ENCODE measurements at places on chromosomes 1 and 21.

DNA sequence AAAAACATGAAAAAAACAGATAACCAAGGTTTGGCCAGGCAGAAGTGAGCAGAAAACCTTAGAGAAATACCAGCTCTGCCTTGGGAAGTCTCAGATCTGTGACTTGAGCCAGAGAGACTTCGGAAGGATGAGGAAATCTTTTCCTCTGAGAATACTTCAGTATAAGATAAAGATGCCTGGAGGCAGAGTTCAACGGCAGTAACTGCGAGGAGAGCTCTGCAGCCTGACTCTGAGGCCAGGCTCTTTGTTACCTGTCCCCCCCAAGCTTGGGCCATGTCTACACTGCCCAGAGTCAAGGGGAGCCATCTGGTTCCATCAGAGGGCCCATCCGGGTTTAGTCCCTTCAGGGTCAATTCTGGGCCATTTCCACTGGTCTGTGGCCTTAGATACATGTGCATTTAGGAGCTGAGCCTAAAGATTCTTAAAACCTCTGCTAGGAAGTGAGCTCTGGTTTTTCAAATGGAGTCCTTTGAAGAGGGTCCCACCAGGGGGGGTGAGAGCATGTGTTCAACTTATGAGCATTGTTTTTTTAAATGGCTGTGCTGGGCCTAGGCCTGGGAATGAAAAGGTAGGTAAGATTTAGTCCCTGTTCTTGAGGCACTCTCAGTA is 8.7 kb downstream of the KIRREL1 start:
- DNase-seq, result peak; percentile 49

DNA sequence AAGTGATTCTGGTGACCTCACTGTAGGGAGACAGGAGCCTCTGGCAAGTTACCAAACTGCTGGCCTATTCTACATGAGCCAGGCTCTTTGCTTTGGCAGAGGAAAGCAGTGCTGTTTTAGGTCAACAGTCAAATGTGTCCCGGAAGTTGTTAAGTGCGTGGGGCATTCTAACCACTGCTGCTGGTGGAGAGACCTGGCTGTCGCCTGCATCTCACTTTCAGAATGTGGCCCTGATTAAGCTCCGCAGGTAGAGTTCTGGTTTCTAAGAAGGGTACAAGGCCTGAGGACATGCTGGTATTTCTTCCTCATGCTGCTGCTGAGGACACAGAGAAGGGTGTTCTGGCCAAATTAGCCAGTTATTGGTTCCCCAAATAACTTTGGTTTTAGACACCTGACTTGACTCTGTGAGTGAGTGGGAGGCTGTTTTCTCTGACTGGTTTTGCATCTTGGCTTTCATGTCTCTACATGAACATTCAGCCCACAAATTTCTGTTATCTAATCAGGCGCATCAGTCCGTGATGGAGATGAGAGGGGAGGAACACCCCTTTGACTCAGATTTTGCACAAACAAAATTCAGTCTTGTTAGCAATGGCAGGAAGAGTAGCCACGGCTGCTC is 120.8 kb downstream of the LMO4 start:
- no peak for DNase-seq

DNA sequence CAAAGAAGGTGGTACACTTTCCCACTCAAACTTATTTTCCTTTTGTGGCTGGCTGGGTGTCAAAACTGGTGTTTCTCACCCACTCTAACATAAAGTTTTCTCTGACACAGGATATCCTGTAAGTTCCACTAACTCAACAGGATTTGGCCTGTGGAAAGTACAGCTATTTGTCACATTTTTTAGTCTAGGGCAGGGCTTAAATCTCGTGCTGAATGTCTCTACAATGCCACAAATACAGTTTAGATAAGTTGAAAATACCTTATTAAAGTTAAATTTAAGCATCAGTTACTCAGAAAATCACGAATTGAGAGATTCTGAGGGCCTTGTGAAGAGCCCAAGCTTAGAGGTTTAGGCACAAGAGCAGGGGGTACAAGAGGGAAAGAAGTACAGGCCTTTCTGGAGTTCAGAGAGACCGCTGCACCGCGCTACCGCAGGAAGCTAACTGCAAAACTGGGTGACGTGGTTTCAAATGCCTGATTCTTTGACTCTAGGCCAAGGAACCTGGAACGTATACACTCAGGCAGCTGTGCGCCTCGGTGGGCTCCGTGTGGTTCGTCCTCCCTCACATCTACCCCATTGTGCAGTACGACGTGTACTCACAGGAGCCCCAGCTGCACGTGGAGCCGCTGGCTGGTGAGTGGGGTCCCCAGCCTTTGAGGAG is 23.4 kb upstream of the PWP2 start:
- DNase-seq, result no peak

GRCh38 chr1:11318982-11319381 is 46.0 kb downstream of the UBIAD1 start:
- no peak for DNase-seq

GRCh38 chr1:170271430-170272161 is 125.8 kb downstream of the NTMT2 start:
- DNase-seq, result peak; percentile 62

DNA sequence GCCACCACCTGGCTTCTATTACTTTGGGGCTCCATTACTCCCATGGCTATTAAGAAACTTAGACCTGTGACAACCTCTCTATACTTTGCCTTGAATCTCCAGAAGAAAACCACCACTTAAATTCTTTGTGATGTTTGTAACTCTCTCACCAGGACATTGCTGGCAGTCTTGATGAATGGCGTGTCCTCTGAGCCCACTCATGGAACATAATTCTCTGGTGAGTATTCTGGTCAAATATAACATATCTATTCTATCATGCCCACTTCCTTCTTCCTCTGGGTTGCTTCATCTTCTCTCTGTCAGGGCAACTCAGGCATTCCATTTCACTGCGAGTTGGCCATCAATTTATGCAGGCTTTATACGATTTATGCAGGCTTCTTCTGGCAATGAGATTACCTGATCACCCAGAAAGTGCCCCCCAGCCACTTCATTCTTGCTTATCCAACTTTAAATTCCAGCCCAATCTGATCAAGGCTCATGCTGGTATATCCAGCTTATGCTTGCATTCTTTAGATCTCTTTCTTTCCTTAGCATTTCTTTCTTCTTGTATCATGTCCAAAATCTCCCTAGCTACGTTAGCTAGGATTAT is 112.0 kb upstream of the CHRM3 start:
- DNase-seq, result no peak

DNA sequence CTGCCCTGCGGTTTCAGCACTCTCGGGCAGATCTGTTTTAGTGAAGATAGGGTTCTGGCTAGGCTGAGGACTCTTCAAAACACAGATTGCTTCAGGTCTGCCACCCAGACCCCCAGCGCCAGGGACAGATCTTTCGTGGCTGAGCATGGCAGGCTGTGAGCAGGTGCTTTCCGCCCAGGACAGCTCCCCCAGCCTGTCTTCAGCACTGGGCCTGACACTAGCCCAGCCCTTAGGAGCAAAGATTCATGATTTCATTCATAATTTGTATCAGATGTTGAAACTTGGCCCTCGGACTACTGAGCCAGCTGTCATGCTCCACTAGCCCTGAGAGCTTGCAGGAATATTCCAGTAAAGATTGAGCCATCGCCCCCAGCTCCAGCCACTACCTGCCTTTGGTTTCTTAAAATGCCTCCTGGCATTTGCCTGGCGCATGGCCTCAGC is 5.9 kb downstream of the ADPRS start:
- DNase-seq, result peak; percentile 83

- peak; percentile 78 for DNase-seq
Measured at GRCh38 chr1:30976143-30976542, 67.6 kb upstream of the SDC3 start.

DNA sequence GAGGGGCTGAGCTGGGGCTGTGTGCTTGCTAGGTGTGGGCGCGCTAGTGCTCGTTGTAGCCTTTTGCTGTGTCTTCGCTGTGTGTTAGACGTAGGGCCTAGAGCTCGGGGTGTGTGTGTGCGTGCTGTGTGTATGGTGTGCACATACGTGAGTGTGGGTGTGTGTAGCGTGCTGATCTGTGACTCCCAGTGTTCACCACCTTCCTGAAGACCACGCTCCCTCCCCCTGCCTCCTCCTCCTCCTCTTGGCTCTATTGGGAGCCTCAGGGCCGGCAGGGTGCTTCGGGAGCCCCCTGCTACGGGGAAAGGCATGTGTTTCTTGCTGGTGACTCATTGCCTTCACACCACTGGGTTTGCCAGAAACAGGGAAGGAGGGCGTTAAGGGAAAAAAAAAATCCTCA is 9.4 kb upstream of the KCNC4 start:
- no peak for DNase-seq

DNA sequence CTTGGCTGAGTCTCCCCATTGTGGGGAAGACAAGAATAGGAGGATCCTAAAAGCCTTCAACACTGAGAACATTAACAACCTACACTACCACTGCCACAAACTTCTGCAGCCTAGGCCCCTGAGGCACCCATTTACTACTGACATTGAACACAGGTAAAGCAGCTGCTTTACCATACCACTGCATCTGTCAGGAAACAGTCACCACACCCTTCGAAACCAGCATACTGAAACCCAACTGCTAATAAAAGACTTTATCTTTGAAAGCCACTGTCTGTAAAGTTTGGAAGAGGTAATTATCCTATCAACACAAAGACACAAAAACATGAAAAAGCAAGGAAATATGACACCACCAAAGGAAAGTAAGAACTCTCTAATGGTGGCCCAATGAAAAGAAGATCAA is 7.4 kb downstream of the IFNAR1 start:
- DNase-seq, result no peak

GRCh38 chr1:109467301-109467777 is 993 bp downstream of the SYPL2 start:
- DNase-seq, result no peak

- DNase-seq, result peak; percentile 90
Measured at GRCh38 chr1:11977625-11978024, 2.6 kb upstream of the MFN2 start.

DNA sequence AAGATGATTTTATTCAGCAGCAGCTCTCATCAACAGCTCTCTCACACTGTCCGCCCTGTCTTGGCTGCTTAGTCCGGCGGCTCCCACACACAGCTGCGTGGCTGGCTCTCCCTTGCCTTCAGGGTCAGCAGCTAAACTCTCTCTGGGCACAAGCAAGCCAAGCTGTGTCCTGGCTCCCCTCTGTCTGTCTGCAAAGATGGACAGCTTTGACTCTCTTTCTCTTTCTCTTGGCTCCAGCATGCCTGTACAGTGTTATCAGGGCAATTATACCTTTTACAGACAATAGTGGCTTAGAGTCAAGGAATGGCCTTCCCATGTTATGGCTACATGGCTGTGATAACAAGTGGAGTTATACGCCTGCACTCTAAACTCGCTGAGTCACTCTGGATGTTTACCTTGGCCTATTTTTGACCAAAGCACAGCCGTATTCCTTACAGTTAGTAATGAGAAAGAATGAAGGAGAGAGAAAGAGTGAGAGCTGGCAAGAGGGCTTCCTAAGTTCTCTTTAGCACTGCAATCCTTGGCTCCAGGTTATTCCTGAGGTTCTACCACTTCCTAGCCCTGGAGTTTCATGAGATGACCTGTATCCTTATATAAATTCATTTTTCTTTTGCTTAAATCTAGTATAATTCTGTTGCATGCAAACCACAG is 59.9 kb upstream of the ZSWIM5 start:
- peak; percentile 22 for DNase-seq

GRCh38 chr1:41774471-41774990 is 144.2 kb downstream of the HIVEP3 start:
- DNase-seq, result peak; percentile 70

DNA sequence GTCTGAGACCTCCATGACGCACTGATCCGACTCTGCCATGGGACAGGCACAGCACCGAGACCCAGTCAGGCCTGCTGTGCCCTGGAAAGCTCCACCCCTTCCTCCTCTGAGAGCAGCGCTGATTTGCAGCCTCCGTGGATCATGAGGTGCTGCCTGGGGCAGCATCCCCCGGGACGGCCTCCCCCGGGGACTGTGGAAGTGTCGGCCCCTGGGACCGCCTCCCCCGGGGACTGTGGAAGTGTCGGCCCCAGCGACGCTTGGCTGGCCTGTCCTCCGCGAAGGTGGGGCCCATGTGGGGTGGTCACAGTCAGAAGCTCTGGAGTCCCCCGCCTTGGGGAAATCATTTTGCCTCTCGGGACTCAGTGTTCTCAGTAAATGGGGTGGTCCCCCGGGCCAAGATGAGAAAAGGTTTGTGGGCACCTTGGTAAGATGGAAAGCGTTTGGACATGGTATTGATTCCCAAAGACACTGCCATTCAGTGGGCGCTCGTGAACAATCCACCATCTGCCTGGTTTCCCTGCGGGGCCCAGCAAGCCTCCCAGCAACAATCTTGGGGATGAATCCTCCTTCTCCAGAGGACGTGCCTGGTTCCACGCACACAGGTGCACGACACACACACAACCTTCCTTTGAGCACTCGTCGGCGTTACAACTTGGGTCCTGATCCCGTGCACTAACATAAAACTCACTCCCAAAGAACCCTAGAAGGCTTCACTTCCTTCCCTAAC is 3.0 kb downstream of the TFF2 start:
- no peak for DNase-seq

GRCh38 chr21:46066591-46067331 is 31.2 kb upstream of the COL6A2 start:
- peak; percentile 72 for DNase-seq

DNA sequence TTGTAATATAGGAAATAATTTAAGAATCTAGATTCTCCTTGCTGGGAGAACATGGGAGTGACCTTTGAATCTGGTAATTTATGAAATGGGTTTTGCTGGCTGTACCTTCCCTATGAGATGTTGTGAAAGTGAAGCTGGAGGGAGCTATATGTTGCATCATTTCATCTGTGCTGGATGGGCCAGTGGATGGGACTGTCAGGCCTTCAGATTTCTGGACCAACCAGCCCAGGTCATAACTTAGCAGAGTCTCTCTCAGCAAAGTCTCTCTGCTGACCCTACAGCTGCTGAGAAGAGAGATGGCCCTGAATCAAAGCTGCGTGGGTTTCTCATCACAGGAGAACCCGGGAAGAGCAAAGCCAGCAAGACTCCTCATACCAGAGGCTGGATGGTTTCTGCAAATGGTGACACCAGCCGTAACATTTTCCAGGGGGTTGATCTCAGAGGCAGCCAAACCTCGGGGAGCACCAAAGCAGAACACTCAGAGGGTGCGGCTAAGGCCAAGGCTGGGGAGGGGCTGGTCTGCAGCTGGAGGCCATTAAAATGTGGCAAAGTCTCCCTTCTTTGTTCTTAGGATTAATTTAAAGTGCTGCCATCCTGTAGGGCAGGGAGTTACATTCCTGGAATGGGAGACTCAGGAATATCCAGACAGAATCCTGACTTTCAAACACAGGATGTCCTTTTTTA is 18.2 kb upstream of the PTGFRN start:
- no peak for DNase-seq

DNA sequence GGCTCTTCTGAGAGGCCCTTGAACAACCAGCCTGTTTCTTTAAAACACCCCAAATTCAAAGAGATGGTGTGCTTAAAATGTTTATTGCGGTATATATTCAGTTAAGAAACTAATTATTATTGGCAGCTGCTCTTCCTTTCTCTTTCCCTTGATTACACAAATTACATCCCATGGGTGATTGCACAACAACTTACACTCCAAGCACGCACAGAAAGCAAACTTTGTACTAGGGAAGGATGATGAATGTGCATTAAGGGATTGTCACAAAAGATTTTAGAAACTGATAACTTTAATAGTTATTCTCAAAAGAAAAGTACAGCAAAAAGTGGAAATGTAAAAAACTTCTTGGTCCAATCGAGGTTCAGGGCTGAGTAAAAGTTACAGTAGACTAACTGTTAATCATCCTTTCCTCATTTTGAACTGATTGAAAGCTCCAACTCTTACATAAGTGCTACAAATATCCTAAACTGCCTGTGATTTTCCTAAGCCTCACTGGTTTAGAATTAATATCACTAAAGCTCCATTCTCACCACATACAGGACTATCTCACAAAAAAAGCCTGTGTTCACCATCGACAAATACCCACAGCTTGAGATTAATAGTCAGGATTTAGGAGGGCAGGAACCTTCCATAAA is 153.4 kb downstream of the TTLL7 start:
- peak; percentile 39 for DNase-seq

GRCh38 chr1:209747580-209748262 is 8.1 kb upstream of the TRAF3IP3 start:
- DNase-seq, result peak; percentile 87

Measured in AG10803 (cell line).